ENCODE measurements at places on chromosomes 4 and X.

DNA sequence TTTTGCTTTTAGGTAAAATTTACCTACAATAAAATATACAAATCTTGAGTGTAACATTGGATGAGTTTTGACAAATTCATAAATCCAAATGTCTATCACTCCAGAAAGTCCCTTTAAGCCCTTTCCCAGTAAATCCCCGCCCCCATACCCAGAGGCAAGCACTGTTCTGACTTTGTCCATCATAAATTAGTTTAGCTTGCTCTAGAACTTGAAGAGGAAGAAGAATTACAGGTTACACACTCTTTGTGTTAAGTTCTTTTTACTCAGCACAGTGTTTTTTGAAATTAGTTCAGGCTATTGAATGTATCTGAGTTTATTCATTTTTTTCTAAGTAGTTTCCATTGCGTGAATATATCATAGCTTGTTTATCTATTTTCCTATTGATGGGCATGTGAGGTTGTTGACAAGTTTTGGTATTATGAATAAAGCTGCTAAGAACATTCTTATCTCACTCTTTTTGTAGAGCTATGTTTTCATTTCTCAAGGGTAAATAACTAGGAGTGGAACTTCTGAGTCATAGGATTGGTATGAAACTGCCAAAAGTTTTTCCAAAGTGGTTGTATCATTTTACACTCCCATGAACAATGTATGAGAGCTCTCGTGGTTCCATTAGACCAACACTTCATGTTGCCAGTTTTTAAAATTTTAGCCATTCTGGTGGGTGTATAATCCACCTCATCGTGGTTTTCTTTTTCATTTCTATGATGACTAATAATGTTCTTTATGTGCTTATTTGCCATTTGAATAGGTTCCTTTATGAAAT, 22.4 kb upstream of the HPSE start:
- no peak for DNase-seq

- peak; percentile 47 for DNase-seq
Measured at GRCh38 chrX:56233682-56234081, 1.5 kb downstream of the KLF8 start.

- peak; percentile 64 for DNase-seq
Measured at GRCh38 chr4:1711571-1712215, 426 bp downstream of the SLBP start.

DNA sequence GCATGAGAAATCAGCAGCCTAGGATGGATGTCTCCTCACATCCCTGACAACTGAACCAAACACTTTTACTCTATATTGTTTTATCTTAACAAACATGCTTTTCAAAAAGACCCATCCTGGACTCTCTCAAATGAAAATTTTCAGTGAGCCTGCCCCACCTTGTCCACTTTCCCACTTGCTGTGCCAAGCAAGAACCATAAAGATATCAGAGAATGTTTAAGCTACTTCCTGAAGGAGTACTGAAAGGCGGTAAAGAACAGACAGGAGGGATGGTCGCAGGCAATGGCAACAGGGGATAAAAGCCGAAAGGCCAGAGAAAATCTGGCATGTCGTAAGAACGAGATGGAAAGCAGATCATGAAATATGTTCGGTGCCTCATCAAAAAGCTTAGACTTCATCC, 10.5 kb downstream of the APBB2 start:
- no peak for DNase-seq

DNA sequence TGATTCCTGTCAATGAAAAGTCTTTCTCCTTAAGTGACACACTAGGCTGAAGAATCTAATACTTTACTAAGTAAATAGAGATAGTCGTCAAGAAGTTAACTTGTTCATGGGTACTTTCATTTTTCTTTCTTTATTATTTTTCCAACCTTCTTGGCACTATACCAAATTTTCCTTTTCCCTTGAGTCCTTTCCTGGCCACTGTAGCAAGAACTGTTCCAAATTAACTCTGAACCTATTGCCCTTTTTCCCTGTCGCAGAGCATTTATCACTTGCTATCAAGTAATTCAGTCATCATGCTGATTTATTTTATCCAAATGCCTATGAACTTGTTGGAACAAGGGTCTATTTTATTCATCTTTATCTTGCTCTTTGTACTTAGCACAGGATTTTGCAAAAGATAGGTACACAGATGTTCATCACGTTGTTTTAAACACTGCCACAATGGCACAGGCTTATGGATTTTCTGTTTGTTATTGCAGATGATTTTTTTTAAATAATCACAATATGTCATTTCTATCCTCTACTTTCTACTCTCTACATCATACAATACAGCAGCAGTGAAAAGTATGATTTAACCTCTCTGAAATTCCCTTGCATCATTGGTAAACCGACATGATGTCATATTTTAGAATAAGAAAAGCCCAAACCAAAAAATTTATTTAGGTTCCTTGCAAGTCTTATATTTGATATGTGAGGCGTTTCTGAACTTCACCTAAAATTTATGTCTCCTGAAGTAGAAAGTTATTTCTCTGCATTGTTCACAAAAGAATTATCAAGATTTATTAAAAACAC, 2352.3 kb downstream of the PCDH7 start:
- no peak for DNase-seq

DNA sequence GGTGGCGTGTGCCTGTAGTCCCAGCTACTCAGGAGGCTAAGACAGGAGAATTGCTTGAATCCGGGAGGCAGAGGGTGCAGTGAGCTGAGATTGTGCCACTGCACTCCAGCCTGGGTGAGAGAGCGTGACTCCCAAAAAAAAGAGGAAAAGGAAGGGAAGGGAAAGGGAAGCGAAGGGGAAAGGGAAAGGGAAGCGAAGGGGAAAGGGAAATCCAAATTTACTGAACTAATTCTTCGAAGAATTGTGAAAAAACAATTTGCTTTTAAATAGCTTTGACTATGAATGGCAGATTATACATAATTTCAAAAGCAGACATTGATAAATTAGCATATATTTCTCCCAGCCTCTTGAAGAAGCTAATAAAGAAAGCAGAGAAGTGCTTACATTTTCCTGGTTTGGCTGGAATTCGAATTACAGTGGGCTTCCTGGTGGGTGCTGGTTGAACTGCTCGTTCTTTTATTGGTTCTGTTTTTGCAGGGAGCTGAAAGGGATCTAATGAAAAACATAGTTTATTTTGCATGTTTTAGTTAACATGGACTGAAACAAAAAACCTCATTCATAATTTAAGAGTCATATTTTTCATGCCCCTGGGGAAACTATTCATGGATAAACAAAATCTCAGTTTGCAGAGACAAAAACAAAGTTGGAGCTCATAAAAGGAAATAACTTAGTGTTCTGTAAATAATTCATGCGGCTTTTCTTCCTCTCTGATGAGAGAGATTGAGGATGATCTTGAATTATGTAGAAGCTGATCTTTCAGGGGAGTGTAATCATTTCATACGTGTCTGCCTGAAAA, 66.0 kb downstream of the RPS3A start:
- DNase-seq, result no peak

GRCh38 chrX:38599796-38600755, 38.7 kb downstream of the TSPAN7 start:
- DNase-seq, result no peak

- DNase-seq, result no peak
Measured at GRCh38 chr4:160217352-160217751, 1114.5 kb downstream of the RAPGEF2 start.

GRCh38 chr4:76197031-76197743, 16.4 kb downstream of the SCARB2 start:
- DNase-seq, result no peak

DNA sequence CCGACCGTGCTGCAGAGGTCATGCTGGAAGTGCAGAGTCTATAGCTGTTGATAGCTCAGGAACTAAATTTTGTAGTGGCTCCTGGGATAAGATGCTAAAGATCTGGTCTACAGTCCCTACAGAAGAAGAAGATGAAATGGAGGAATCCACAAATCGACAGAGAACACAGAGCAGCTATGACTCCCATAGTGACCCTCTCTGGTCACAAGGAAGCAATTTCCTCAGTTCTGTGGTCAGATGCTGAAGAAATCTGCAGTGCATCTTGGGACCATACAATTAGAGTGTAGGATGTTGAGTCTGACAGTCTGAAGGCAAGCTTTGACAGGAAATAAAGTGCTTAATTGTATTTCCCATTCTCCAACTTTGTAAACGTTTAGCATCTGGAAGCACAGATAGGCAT, 8.8 kb downstream of the MANBA start:
- DNase-seq, result no peak

- no peak for DNase-seq
Measured at GRCh38 chrX:40459571-40460158, 121.1 kb upstream of the ATP6AP2 start.

DNA sequence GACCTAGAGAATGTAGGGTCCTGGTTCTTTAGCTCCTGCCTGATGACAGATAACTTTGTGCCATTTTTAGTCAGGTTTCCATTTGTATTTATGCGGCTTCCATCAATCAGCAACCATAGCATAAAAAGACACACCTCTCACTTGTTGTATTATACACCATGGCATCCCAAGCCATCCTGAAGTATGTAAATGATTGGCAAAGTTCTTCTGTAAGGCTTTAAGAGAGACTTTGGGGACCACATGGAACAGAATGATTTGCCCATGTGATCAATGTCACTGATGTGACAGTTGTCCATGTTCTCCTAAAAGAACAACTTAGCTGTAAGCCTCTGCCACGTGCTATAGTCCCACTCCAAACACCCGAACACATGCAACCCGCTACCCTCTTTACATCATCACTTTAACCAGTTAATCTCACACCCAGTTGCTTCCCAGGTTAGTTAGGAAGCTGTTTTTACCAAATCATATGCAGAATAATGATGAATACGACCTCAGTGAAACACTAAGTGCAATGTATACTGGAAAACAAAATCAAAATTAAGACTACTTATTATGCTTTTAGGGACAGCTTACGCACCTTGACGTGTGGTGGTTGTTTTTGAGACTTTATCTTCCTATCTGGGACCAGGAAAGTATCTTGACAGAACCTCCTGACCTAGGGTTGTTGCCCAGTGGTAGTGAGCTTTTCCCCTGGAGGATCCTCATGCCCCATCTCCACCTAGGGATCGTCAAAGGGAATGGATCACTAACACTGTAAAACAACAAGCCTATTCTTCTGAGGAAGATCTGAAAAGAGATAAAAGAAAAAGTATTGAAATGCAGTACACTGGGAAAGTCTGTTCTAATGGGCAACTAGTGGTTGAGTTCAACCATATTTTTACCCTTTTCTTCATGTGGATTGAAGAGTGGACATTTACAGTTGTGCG, 267.8 kb downstream of the CHIC1 start:
- DNase-seq, result no peak

DNA sequence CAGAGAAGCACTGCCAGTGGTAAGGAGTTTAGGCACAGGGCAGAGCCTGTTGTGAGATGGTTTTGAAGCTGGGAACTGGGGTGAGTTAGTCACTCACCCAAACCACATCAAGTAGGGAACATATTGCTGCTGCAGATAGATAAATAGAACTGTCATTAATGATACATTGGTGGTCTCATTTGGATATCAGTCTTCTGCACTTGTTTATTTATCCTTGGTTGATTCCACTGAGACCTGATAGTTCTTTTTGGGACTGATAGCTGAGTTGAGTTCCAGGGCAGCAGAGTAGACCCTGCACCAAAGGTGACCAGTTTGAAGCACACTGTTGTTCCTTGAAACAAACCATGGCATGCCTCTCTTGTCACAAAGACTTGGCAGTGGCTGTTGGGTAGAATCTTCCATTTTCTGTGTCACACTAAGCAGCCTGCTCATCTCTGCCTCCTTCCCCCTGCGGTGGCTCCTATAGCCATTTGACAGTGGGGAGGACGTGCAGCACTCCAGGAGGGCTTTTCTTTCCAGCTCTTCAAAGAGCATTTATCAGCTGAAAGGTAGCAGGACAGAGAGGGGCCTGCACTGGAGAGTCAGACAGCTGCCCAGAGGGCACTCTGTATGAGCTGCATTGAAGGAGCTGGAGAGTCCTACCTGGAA, 59.7 kb upstream of the TMEM164 start:
- DNase-seq, result no peak

DNA sequence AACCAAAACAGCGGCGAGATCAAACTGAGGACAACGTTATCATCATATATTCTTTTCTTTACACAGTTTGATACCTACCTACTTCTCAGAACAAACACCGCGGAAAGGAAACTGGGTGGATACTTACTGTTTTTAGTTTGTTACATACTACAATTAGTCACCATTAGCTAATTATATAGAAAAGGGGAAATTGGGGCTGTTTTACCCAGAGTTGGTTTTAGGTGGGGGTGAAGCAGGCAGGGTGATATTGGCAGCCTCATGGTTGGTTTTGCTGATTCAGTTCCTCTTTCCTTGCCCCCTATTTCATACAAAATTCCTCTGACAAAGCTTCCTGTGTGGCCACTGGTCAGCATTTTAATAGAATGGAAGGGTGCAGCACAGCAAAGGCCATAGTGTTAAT, 77.8 kb downstream of the SORBS2 start:
- no peak for DNase-seq

- DNase-seq, result peak; percentile 68
Measured at GRCh38 chr4:85725721-85726170, 250.8 kb downstream of the ARHGAP24 start.

DNA sequence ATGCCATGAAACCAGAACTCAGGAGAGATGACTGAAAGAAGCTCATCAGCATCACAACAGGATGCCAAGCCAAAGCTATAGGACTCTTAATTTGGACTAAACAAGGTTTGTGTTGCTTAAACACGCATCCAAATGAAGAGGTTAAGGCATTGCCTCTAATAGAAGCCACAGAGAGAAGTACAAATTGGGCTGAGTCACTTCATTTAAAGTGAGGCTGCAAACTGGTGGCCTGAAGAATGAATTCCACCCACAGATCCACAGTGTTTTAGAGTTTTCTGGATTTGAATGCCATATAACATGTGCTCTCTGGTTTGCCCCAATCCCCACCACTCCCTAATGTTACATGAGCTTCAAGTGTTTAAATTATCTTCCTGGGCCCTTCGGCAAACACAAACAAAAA, 103.5 kb downstream of the FIP1L1 start:
- DNase-seq, result no peak

DNA sequence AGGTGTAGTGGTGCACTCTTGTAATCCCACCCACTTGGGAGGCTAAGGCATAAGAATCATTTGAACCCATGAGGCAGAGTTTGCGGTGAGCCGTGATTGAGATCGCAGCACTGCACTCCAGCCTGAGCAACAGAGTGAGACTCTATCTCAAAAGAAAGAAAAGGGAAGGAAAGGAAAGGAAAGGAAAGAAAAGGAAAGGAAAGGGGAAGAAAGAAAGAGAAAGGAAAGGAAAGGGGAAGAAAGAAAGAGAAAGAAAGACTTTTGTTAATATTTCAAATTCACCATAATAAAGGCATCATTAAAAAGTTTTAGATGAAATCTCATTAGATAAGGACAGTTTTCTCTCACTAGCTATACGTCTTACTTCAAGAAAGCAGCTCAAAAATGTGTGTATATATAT, 660.5 kb upstream of the ATOH1 start:
- DNase-seq, result no peak

- no peak for DNase-seq
Measured at GRCh38 chrX:11739776-11740175, 18.3 kb upstream of the MSL3 start.

DNA sequence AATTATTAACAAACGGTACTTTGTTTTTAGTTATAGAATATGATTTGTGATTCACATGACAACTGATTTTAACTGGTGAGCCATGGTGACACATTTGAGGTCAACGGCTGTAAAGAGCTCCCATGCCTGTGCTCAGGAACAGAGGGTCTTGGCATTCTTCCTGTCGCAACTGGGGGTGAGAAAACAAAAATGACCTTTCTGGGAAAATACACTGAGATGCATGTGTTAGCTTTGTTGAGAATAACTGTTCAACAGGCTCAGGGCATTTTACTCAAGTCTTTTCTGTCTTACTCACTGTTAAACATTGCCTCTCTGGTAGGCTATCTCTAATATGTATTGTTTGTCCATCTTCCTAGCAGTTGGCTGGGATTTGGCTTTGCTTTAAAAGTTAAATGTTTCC, 57.1 kb upstream of the HPGD start:
- DNase-seq, result no peak

GRCh38 chr4:118918388-118918787, 29.7 kb downstream of the SYNPO2 start:
- no peak for DNase-seq
